SJSA1 (cell line): ENCODE measurements at places on chromosomes 3 and 15. TPM values are rescaled to one million over a fixed set of nuclear protein-coding genes. Genes with fewer than 3 reads are reported as not detected.
A peak's percentile ranks its signal among the peaks of the same experiment; 100 is the strongest.

The ONECUT1 gene
- total RNA-seq = not detected in 2 replicates

The INKA1 gene
- 0.56 and 1.3 TPM in 2 replicates for total RNA-seq

The TASOR gene
- 18.9 and 23.7 TPM in 2 replicates for total RNA-seq

The PPM1L gene
- 0.03 and 0.24 TPM in 2 replicates for total RNA-seq

The C3orf33 gene
- 2.1 and 4.5 TPM in 2 replicates for total RNA-seq

The BCL2A1 gene
- 0.34 TPM in 1 of 2 replicates, not detected in the other for total RNA-seq

The PIGX gene
- total RNA-seq = 32.7 and 63.1 TPM in 2 replicates

DNA sequence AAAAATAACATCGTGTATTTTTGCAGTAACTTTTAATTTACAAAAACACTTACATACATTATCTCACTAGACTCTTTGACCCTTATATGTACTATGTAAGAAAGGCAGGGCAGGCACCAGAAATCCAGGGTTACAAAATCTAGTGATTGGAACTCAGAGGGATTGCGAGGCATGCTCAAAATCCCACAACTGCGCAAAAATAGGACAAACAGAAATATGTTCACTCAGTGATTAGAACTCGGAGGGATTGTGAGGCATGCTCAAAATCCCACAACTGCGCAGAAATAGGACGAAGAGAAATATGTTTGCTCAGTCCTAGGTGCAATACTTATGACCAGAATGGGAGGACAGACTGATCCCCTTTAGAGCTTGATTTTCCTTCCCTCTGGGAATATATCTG is 79.2 kb upstream of the TGFBR2 start:
- DNase-seq = no peak

DNA sequence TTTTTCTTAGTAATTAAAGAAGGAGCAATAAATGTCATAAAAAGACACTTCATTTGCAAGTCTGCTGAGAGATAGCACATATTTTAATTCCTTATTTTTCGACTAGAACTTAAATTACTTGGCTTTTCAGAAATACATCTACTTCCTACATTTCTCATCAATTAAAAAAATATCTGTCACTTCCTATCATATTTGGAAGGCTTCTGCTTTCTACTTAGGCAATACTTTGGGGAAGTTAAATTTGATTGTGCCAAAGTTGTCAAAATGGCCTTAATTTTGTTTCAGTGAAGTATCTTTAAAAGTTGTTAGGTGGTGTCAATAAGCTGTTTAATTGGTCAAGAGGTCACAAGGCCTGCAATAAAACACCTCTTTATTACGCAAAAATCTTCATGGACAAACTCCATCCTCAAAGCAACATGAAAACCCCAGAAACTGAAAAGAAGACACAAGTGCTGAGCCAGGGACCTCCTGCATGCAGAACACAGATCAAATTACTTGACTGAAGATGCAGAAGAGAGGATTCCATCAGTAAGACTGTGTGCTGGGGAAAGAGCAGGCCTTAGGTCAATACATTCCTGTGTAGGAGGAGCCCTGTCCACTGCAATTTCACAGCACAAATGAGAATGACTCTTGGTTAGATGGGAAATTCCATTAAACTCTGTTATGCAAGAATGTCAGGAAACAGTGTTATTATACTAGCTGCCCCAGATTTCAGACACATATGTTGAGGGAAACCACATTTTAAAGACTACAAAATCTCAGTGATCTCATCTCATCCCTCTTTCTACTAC is 48.0 kb upstream of the FSTL1 start:
- peak; percentile 63 for DNase-seq

GRCh38 chr3:120436523-120437050 is 14.2 kb downstream of the FSTL1 start:
- DNase-seq = no peak

DNA sequence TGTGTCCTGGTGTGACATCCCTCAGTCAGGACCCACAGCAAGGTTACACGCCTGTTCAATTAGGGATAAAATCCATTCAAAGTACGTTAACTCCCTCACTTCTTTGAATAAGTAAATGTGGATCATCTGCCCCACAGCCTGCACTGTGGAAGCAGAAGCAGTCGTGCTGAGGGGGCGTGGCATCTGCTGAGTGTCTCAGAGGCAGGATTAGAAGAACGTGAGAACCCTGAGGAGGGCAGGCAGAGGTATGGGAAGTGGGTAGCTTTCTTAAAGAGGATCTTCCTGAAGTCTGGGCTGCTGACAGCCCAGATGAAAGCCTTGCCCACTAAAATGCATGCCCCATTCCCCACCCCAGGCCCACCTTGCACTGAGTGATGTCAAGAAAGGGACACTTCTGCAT is 28.5 kb downstream of the CRABP1 start:
- no peak for DNase-seq

- DNase-seq = no peak
Measured at GRCh38 chr3:156131241-156131640, 10.9 kb downstream of the KCNAB1 start.

- DNase-seq = no peak
Measured at GRCh38 chr15:85589851-85590250, 204.9 kb downstream of the KLHL25 start.

DNA sequence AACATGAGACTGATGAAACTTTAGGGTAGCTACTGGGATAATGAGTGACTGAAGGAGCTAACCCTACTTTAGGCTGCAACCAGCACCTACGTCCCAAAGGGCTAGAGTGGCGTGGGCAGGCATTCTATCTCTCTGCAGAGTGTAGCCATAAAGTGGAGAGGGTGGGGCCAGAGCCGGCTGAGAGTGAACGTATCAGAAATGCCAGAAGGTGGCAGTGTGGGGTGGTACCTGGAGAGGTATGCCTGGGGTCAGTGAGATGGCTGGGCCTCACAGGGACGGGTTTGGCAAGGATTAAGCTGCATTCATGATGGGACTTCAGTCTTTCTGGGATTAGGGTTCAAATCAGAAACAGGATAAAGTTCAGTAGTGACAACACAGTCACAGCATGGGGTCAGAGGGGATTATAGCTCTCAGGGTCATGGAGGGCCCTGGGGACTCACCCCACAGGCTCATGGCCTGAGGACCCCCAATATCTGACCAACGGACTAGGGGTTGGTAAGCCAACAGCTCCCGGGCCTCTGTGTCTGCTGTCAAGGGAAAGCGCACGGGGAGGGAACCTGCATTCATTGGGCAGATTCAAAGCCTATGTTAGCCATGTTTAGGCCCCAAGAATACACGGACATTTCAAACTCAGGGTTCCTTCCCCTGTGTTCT is 86.5 kb upstream of the FOXB1 start:
- peak; percentile 39 for DNase-seq

DNA sequence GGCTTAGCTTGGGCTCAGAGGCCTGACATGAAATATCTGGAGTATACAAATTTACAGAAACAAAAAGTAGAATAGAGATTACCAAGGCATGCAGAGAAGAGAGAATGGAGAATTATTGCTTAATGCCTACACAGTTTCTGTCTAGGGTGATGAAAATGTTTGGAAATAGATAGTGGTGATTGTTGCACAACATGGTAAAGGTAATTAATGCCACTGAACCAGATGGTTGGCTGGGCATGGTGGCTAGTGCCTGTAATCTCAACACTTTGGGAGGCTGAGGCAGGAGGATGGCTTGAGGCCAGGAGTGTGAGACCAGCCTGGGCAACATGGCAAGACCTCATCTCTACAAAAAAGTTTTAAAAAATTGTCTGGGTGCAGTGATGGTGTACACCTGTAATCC is 46.6 kb upstream of the OSBPL11 start:
- DNase-seq = no peak

DNA sequence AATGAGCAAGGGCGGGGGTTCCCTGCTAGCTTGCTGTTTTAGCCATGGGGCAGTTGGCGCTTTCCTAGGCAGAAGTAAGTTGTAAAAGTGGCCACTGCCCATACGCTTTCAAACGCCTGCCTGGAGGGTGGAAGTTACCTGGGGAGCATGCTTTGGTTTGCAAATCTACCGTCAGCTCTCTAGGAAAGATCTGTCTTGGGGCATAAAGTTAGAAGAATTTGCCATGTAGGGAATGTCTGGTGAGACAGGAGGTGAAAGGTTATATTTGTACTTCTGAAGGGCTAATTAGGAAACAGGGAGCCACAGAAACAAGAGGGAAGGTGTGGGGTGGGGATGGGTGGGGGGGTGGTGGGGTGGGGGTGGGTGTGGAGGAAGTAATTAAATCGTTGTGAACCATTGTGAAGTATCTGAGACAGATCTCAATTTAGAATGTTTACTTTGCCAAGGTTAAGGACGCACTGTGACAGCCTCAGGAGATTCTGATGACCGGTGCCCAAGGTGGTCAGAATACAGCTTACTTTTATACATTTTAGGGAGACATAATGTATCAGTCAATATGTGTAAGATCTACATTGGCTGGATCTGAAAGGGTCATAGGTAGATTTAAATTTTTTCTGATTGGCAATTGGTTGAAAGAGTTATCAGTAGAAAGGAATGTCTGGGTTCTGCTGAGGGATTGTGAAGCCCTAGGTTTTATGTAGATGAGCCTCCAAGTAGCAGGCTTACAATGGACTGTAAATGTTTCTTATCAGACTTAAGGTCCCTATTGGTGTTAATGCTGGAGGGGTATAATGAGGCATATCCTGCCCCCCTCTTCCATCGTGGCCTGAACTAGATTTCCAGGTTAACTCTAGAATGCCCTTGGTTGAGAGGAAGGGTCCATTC is 62.0 kb upstream of the GCNT3 start:
- no peak for DNase-seq

GRCh38 chr3:192514754-192515663 is 212.3 kb downstream of the FGF12 start:
- no peak for DNase-seq

DNA sequence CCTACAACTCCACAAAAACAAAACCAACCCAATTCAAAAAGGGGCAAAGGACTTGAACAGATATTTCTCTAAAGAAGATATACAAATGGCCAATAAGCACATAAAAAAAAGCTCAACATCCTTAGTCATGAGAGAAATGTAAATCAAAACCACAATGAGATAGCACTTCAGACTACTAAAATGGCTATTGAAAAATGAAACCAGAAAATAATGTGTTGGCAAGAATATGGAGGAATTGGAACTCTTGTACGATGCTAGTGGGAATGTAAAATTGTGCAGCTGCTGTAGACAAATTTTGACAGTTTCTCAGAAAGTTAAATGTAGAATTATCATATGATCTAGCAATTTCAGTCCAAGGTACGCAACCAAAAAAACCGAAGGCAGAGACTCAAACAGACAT is 29.0 kb downstream of the KY start:
- no peak for DNase-seq

GRCh38 chr3:134867277-134867676 is 72.2 kb downstream of the EPHB1 start:
- DNase-seq = no peak

GRCh38 chr3:12583280-12583679 is 26.4 kb downstream of the MKRN2 start:
- no peak for DNase-seq

DNA sequence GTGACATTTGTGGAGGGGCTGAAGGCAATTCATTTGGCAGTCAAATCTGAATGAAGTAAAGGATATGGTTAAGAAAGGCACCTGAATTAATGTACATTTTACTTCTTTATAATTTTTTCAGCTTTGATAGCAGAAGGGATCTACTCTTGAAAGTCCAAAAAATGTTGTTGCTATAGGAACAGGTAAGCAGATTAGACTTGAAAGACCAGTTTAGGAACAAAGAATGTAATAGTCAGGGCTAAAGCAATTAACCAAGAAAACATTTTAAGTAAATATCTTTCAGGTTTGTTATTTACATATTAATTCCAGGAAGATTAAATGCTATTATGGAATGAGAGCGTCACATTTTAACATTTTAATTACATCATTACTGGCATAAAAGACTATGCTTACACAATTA is 1.1 kb downstream of the ATP13A4 start:
- DNase-seq = no peak

- DNase-seq = no peak
Measured at GRCh38 chr15:65394280-65394789, 16.5 kb upstream of the IGDCC3 start.

DNA sequence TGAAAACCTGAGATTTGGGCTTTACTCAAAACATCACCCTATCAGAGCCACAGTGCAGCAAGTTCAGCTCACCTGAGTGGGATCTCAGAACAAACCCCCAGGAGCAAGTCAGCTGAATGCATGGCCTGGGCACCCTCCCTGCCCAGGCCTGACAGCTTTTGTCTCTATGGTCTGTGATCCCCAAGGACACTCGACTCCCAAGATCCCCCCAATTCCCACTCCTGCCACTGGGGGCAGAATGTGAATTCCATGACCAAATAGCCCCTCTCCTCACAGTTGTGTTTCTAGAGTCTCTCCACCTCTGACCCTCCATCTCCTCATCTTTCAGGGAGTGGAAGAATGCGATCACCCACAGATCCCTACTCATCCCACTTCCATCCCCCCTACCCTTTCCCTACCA is 58.9 kb downstream of the ZNF445 start:
- no peak for DNase-seq

GRCh38 chr15:57686657-57687056 is 19.9 kb upstream of the POLR2M start:
- no peak for DNase-seq

DNA sequence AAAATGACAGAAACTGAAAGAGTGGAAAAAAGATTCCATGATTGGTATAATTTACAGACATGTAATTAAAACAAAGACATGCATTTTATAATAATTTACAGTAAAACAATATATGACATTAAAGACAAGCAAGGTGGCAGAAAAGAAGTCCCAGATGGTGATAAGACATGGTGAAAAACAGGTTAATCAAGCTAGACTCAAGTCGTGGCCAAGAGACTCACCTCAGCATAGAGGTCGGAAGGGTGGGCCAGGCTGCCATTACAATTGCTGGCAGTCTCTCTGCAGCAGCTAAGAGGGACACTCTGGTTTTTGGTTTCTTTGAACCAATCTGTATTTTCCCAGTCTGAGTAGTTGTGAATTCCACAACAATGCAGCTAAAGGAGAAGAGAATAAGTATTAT is 18.4 kb downstream of the TSPAN3 start:
- DNase-seq = no peak

DNA sequence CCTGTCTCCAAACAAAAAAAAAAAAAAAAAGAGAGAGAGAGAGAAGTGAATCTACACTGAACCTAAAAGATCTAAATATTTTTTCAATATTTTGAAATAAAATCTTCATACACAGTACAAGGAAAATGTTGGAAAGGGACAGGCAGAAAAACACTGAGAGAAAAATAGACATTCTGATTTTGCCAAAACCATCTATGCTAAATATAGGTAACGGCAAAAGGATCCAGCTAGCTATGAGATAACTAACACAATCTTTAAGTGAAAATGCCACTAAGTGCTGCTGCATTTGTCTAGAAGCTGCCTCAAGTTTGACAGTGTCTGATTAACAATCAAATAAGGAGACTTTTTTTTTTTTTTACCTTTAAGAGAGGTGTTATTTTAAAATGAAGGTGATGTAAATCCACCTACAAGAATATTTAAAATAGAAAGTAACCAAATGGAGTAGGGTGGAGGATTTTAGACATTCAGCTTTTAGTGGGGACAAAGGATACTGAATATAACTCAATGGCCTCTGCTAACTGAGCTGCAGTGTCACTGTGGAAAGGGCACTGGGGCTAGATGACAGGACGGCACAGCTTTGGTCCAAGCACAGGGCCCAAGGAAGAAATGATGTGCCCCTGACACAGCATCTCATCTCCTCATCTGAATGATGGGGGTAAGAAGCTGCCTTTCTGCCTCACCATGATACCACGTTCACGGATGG is 62.4 kb downstream of the HACD2 start:
- no peak for DNase-seq

- DNase-seq = no peak
Measured at GRCh38 chr15:75164625-75165350, 36.9 kb upstream of the C15orf39 start.

- DNase-seq = no peak
Measured at GRCh38 chr15:58513726-58514336, 82.0 kb downstream of the LIPC start.

GRCh38 chr3:53749448-53749847 is 96.8 kb downstream of the CHDH start:
- DNase-seq = no peak

GRCh38 chr3:45275006-45275704 is 49.1 kb upstream of the TMEM158 start:
- DNase-seq = no peak
